ENCODE measurements at places on chromosomes 4 and X.

DNA sequence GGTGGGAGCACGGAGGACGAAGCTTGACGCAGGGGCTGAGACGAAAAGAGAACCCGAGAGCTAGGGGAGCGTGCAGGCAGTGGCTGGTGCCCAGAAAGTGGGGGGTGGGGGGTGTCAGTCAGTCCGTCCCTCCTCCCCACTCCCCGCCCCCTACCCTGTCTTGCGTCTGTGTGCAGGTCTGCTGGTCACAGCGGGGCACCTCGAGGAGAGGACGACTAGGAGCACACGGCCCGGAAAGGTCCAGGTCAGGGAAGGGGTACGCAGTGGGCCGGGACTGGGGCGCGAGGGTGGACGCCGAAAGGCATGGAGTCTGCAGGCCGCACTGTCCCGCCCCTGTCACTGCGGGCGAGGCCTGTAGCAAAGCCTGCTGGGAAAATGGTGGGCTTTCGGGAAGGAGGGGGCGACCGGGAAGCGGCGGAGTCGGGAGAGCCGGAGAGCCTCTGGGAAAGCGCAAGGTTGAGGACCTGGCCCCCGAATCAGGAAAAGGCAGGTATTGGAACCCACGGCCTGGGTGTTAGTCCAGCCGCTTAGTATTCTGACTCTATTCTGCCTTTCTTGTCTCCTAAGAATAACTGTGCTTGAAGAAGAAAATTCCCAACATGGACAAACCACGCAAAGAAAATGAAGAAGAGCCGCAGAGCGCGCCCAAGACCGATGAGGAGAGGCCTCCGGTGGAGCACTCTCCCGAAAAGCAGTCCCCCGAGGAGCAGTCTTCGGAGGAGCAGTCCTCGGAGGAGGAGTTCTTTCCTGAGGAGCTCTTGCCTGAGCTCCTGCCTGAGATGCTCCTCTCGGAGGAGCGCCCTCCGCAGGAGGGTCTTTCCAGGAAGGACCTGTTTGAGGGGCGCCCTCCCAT, 769 bp downstream of the TCEAL1 start:
- DNase-seq: peak; percentile 73

GRCh38 chr4:159103384-159103990, 608 bp downstream of the RAPGEF2 start:
- no peak for DNase-seq

DNA sequence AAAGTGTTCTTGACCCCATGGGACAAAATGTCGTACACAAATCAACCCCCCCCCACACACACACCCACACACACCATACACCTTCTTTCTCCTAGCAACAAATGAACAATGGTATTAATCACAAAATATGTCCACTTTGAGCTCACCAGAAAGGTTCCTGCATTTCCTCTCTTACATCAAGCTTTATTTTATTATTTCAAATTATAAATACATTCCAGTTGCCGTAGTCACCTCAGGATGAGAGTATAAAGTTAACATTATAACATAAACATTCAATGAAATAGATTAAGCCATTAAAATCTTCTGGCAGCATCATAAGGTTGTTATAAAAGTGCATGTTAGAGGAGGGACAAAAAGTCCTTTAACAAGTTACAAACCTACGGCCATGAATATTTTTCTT, 7.3 kb downstream of the XK start:
- DNase-seq: no peak

- no peak for DNase-seq
These were observed 309.2 kb downstream of the HS3ST1 start for GRCh38 chr4:11119474-11119873.

- DNase-seq: no peak
These were observed 152.2 kb downstream of the NHS start for GRCh38 chrX:17527135-17527701.

DNA sequence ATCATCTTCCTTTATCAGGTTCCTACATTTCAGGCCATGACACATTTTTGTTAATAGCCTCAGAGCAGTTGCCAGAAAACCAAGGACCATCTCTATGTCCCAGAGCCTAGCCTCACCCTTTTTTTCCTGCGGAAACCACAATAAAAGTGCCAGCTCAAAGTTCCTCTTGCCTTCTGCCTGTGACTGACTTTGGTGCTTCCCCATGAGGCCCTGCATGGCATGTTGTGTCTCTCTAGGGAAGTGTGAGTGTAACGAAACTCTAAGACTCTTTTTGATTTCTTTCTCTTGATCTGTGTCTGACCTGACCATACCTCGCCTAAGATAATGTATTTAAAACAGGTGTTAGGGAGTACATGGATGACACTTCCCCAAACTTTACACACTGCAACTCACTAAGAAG, 642.3 kb upstream of the BOD1L1 start:
- DNase-seq: no peak

DNA sequence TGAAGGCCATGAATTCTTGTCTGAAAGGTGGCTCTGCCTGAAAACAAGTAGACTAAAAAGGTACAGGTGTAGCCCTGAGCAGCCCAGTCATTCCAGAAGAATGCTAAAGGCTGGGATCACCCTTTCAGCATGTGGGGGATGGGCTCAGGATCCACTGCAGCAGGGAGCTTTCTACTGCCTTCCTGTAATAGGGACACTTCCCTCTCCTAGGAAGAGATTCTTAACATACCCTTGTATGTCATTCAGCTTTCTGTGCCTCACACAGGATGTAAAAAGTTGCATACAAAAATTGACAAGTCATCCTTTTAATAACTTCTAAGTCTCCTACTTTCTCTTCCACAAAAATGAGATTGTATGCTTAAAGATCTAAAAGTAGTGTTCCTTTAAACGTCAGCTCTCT, 123.3 kb downstream of the ZNF518B start:
- no peak for DNase-seq

DNA sequence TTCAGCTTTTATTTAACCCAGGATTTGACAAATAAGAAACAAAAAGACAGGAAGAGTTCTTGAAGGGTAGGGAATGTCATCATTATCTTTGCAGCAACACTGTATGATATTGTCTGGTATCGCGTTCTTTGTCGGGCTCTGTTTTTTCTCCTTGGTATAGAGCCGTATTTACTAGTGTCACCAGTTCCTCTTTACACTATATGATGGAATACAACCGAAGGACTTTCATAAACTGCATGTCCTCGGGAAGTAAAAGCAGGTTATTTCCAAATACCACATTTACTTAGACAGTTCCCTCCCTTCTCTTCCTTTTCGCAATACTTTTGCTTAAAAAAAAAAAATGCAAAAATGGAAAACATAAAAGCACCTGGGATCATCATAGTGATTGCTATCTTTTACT, 96.6 kb upstream of the IL13RA1 start:
- no peak for DNase-seq

- no peak for DNase-seq
These were observed 33.5 kb downstream of the NSG1 start for GRCh38 chr4:4420421-4420820.

DNA sequence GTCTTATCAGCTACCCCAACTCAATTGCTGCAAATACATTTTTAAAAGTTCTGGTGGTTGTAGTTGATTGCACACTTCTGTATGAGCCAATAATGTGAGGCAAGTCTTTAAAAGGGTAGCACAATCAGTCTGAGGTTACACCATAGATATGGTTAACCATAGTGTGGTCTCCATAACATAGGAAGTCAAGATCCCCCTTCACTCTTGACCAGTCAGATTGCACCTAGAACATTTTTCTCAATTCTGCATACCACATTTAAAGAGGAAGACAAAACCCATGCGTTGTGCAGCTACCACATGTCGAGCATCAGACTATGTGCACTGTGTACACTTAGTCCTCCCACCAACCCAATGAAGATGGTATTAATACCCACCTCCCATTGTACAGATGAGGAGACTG, 26.5 kb upstream of the CYBB start:
- DNase-seq: no peak

- no peak for DNase-seq
These were observed 1.8 kb downstream of the NLGN4X start for GRCh38 chrX:6226596-6227452.

DNA sequence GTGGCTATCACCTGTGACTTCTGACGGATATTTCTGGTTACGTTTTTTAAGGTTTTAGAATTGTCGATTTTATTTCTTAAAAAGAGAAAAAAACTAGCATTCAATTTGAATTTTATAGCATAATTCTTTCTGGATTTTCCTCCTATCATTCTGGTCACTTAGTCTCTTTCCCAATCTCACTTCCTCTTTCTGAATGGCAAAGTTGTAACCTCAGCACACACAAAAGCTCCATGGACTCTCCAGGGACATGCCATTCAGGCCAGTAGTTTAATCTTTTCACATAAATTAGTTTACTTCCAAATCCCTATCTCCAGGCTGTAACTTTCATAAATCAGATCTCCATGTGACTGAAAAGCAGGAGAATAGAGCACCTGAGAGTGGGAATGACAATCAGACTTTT, 110.7 kb downstream of the ARAP2 start:
- DNase-seq: no peak

DNA sequence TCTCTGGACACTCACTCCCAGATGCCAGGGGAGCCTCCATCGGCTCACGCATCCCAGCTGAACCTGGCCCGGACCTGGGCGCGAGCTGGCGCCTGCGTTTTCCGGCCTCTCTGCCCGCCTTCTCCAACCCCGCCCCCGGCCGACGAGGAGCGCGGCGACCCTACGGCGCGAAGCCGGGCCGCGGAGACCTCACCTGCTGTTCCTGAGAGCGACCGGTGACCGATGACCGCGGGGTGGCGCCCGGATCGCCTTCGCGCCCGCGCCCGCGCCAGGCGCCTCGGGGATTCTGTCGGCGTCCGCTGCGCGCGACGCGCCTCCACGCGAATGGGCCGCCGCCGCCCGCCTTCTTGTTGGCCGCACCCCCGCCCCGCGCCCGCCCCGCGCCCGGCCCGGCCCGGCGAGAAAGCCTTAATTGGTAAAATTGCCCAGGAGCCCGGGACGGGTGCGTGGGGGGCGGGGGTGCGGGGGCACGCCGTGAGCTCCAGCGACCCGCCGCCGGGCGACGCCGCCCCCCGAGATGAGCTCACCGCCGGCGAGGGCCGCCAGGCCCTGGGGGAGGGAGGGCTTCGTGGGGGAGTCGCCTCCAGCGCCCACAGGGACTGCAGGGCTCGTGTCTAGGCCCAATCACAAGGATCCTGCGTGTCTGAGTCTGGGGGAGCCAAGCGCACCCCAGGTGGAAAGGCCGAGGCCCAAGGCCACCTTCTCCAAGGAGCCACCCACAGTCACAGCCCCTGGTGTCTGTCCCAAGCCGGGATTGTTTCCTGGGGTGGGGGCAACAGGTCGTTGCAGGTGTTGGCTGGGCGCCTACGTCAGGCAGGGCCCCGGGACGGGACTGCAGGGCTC, at the start of gene FLNA:
Gene FLNA (minus strand): TSS at position 322 of the 843 bp plus-strand sequence. CDS start 3,389 bp downstream, outside the sequence.
- peak; percentile 53 for DNase-seq

- peak; percentile 2 for DNase-seq
These were observed 34.1 kb upstream of the ZNF81 start for GRCh38 chrX:47802589-47802988.

GRCh38 chr4:94477227-94477626, 25.5 kb downstream of the PDLIM5 start:
- no peak for DNase-seq

GRCh38 chr4:168654104-168654847, 157.4 kb downstream of the PALLD start:
- no peak for DNase-seq

DNA sequence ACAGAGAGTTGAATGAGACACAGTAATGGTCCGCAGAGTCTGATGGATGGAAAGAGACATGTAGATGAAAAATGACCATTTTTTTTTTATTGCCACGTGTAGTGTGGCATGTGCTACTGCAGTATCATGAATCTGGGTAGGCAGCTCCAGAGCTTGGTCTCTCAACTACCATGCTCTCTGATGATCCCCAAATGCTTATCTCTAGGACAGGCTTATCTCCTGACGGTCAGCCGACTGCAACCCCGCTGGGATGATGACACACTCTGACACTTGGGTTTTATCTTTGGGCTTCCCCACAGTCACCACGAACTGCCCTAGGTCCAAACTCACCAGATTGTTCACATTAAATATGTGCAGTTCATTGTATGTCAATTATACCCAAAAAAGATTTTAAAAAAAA, 239.7 kb downstream of the QDPR start:
- DNase-seq: no peak

- no peak for DNase-seq
These were observed 169.9 kb downstream of the AASDH start for GRCh38 chr4:56217343-56217890.

- peak; percentile 89 for DNase-seq
These were observed 199.9 kb downstream of the TMA16 start for GRCh38 chr4:163694385-163694784.

- no peak for DNase-seq
These were observed 23.7 kb downstream of the SLC10A6 start for GRCh38 chr4:86825511-86825910.

DNA sequence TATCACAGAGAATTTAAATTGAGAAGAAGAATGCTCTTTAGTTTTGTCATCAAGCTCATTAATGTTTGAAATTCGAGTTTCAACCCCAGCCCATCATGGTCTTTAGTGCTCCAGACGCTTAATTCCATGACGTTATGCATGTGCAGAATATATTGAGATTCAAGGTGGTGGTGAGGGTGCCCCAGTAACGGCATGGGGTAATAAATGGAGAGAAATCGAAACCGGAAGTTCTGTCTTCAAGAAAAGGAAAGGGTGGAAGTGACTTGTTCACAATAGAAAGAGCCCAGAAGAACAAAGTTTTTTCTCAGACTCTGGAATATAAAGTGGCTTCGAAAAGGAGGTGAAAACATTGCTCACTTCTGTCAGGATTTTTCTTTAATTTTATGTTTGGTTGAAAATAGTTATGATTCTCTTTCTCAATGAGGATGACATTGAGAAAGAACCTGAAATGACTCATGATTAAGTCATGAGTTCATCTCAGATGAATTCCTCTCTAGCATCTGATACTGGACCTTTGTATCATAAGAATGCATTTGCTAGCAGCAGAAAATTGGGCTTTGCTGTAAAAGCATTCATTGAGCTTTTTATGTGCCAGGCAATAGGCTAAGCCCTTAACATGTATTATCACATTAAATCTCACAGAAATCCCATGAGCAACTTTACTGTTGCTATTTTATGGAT, 779 bp upstream of the DDX60L start:
- peak; percentile 82 for DNase-seq

DNA sequence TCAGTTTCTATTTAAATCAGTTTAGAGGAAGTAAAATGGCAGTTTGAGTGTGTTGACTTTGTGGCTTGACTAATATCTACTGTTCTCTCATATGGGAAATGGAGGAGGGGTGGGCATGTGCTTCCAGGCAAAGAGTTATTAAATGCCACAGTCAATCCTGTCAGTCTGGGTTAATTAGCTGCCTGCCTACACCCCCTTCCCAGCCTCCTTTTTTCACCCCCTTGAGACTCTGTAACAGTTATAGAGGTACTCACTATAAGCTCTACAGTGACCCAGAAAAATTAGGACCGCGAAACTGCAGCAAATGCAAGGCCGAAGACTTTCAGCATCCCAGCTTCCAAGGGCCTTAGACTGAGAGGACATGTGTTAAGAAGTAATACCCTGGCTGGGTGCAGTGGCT, 165.2 kb downstream of the CORIN start:
- no peak for DNase-seq

GRCh38 chr4:85496933-85497332, 22.0 kb downstream of the ARHGAP24 start:
- DNase-seq: peak; percentile 91

- DNase-seq: no peak
These were observed 54.1 kb upstream of the CLDN34 start for GRCh38 chrX:9913146-9913433.

Measured in fibroblast of upper back skin (primary cell).